Left kidney (tissue), 8 donors: ENCODE measurements at places on chromosomes 2 and 18.

GRCh38 chr2:127610561-127610960 lies 35.4 kb upstream of the GPR17 start:
- DNase-seq: no peak

- DNase-seq: no peak
Observed at GRCh38 chr18:25186871-25187270, 165.1 kb downstream of the ZNF521 start.

GRCh38 chr2:9653485-9654271 lies 22.9 kb upstream of the YWHAQ start:
- DNase-seq: no peak

GRCh38 chr2:44392338-44392943 lies 30.7 kb downstream of the CAMKMT start:
- peak; percentile 31 for DNase-seq

- no peak for DNase-seq
Observed at GRCh38 chr2:30191819-30192271, 39.5 kb upstream of the LBH start.

GRCh38 chr2:162172802-162173370 lies 20.8 kb upstream of the GCG start:
- DNase-seq: no peak

DNA sequence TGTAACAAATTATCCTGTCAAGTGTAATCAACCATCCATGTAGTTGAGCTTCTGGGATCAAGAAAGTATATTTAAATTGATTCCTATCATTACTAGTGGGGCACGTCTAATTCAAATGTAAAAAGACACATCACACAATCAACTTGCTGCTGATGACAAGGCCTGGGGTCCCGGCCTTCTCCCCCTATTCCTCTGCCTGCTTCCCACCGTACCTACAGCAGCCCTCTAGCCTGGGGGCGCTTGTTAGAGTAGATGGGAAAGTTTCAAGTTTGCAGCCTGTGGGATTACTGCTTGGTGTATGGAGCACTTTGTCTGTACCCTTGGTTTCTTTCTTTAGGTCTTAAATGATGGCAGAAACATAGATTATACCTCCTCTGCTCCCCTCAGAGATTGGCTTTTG lies 333.3 kb upstream of the KYNU start:
- no peak for DNase-seq

DNA sequence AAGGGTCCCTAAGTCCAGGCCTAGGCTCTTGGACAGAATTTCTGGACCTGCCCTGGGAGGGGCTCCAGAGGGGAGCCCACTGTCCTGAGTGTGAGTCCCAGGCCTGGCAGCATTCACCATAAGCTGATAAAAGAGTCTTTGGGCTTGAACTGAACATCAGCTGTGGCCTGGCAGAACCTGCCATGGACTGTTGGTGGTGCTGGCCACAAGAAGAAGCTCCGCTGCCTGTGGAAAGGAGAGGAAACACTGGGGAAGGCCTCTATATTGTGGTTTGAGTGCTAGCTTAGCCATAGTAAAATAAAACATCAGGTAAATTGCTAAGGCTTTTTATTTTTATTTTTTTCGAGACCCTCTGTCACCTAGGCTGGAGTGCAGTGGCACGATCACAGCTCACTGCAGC lies 20.9 kb upstream of the BAZ2B start:
- DNase-seq: no peak

DNA sequence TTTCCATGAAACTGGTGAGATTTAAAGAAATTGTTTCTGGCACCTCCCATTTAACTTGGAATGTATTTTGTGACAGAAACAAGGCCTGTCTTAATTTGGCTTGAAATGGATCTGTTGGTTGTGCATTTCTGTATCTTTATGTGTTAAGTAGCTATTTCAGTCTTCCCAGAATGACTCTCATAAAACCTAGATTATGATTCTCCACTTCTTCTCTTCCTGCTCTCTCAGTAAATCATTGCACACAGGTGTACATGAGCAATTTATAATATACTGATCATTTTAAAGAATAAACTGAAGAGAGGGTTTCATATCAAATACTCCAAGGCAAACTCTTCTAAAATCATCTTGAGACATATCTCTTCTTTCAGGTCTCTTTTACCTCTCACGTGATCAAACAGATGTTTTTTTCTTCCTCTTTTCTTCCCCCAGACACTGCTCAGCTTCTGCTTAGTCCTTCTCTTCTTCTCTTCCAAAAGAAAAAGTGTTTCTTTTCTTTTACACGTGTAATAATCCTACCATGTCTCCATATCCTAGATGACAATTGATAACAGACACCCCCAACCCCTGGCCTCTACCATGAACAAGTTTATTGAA lies 112.0 kb downstream of the PPP1R1C start:
- no peak for DNase-seq

DNA sequence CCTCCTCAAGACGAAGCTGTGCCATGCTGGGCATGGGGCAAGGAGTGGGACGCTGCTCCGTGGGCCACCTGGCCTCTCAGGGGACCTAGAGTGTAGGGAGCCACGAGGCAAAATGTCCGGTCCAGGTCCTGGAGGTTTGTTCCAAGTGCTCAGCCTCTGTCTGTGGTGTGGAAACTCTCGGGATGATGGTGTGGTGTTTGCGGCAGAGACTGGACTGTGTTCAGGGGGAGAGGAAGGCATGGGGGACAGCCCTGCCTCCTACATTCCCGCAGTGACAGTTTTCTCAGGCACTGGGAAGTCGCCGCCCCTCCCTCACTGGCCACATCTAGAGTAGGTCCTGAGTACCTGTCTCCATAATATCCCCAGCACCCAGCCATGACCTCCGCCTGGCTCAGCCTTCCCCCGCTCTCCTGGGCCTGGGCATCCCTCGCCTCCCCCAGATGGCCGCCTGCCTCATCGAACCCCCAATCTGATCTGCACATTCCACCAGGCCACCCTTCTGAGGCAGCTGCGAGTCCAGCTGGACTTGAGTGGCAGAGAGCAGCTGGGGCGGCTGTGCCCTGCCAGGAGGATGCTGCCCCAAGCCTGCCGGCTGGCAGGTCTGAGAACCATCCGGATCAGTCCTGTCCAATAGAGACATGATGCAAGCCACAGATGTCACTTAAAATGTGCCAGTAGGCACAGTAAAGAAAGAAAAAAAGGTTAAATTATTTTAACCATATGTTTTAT lies 6.2 kb downstream of the KCNIP3 start:
- no peak for DNase-seq

DNA sequence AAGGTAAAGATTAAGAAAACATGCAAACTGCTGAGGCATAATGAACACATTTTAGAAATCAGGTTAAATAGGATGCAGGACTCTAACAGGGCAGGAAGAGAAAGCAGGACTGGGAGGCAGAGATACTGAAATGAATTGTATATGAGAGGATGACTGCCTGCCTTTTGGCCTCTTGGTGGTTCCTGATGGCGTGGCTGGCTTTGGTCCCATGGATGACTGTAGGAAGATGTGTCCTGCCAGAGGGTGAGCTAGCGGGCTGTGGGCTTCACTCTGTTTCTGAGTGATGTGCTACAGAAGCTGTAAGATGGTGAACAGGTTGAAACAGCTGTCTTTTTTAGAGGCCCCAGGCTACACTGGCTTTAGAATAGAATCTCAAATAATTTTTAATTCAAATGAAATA lies 517.0 kb downstream of the SLC4A3 start:
- DNase-seq: no peak

- DNase-seq: no peak
Observed at GRCh38 chr2:36530983-36531354, 67.0 kb downstream of the FEZ2 start.

GRCh38 chr2:224022486-224022885 lies 16.6 kb downstream of the SERPINE2 start:
- DNase-seq: no peak

- no peak for DNase-seq
Observed at GRCh38 chr2:120100627-120101026, 87.8 kb downstream of the EPB41L5 start.

DNA sequence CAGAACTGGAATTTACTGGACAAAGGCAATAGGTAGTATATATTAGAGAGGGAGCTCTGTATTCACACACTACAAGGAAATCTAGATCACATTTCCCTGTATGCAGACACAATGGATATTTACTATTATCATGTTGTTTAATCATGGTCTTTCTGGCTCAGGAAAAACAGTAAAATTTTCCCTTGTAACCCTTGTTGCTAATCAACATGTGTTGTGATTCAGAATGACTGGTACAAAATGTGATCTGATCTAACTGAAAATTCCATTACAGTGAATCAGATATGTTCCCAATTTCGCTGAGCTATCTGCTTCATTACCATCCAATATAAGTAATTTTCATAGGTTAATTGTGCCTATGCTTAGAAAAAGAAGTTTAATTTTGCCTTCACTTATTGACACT lies 1109.7 kb downstream of the LRP1B start:
- DNase-seq: no peak

GRCh38 chr2:189465076-189465475 lies 23.8 kb downstream of the WDR75 start:
- DNase-seq: no peak

DNA sequence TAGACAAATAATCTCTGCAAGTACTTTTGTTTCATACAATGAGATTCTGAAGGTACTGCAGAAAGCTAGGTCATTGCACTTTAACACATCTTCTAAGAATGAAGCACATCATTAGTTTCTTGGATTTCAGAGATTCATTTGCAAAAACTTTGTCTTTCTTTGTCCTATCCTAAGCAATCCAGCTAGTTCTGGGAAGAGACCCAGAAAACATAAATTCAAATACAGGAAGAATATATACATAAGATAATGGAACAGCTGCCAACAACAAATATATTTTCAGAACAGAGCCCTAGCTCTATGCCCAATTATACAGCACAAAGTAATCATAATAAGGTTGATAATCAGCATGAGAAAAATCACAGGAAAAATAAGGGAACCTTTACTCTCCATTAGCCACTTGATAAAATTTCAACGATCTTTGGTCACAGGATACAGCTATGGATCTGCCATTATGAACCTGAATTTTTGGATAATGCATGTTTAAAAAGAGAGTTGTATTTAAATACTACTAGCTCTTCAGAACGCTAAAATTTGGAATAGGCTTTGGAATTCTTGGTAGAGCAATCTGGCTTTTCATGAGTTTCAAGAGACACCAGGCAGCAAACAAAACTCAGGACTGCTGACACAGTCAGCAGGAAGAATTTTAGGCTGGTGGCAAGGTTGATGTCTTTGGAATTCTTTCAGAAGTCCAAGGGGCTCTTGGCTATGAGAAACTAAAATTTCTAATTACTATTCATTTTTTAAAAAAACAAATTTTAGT lies 250.4 kb upstream of the SMIM21 start:
- no peak for DNase-seq

DNA sequence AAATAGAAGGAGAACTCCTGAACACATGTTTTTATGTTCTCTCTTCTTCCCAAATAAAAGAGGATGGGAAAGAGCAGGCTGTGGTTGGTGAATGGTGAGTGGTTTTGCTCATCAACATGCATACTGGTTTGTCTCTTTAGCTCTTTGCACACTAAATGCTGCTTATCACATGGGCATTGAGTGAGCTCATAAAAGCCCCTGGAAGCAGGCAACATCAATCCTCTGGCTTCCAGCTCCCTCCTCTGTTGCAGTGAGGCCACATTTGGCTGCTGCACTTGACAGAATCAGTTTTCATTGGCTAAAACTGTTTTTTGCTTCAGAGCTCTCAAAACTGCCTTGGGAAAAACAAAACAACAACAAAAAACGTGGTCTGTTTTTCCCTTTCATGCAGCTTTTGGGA lies 1308.2 kb upstream of the NRXN1 start:
- no peak for DNase-seq

- no peak for DNase-seq
Observed at GRCh38 chr2:28435241-28435640, 42.6 kb downstream of the FOSL2 start.

DNA sequence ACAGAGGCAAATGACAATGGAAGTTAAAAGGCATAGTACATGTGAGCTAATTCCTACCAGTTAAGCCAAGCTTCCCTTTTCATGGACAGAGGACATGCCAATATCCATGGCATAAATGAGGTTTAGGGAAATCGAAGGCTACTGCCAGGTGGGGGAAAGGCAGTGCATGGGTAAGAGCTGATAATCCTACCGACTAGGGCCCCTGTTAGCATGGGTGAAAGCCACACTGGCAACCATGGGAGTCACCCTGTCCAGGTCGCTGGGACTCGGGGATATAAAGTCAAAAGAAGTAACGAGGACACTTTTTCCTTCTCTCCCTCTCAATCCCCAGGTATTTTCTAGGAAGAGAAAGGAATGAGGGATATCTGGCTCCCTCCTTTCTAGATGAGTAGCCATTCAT lies 83.7 kb upstream of the CDH19 start:
- no peak for DNase-seq

DNA sequence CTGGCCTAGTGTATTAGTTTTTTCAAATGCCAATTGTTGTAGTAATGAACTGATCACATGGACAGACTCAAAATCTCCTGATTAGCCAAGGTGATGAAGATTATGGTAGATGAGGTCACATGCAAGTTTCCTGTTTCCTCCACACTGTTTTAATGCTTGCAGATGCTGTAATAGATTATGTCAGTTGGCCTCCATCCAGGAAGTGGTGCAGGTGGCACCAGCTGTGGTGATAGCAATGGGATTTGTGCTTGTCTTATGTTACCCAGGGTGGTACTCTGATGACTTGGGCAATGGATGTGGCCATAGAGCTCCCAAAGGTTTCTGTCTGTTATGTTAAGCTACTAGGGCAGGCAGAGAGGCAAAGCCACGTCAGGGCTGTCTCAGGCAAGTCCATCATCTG lies 332.9 kb upstream of the DDX18 start:
- DNase-seq: no peak

DNA sequence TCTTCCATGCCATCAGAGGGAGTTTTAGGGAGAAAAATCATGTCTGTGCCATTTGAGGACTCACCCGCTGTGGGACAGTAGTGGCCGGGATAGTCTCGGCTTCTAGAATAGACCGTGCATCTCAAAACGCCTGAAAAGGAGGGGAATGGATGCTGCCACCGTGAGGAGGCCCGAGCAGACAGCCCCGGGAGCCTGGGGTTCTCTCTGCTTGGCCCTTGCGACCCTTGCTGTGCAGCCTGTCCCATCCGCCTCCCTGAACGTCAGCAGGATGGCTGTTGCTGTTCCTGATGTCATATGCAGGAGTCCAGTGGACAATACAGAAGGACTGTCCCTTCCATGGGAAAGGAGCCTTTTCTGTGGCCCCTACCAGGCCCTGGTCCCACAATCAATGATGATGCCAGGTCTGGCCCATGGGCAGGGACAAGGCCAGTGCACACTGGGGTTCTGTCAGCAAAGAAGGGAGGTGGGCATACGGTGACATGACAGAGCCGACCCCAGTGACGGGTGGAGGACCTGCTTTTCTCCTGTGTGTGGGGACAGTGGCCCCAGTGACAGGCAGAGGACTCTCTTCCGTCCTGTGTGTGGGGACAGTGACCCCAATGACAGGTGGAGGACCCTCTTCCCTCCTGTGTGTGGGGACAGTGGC lies 58.8 kb downstream of the ACKR3 start:
- no peak for DNase-seq

DNA sequence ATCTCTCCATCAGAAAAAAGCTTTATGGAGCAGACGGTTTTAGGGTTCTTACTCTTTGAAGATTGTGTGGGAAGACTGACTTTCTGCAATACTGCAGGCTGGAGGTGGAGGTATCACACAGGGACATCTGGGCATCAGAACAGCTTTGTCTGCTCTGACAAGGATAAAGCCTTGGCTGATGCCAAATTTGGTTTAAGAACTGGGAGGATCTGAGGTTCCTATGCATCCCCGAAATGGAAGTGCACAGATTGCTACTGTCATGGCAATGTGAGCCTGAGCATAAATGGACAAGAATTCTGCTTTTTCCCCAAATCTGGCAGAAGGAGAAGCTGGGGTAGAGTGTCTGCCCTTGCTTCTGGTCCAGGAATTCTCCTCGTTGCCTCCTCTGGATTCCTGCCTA lies 424.3 kb downstream of the SLC4A3 start:
- DNase-seq: no peak

- DNase-seq: no peak
Observed at GRCh38 chr18:78393086-78393862, 586.3 kb upstream of the SALL3 start.
